ENCODE measurements at places on chromosomes 11 and 22. TPM values are rescaled to one million over a fixed set of nuclear protein-coding genes. Genes with fewer than 3 reads are reported as not detected.

The ZNRF3 gene
- 2.6 TPM for total RNA-seq

The PAMR1 gene
- total RNA-seq = 0.56 TPM

The MYRF gene
- 4.0 TPM for total RNA-seq

The RCOR2 gene
- total RNA-seq = 0.36 TPM

The TSPAN32 gene
- not detected for total RNA-seq

The FRMD8 gene
- total RNA-seq = 57.5 TPM

The PGM2L1 gene
- 22.5 TPM for total RNA-seq

The TMPRSS13 gene
- not detected for total RNA-seq

Measured in endothelial cell of coronary artery (primary cell).